ENCODE measurements at places on chromosomes 3 and 15. TPM values are rescaled to one million over a fixed set of nuclear protein-coding genes. Genes with fewer than 3 reads are reported as not detected.

The GOLGA8S gene
- total RNA-seq, result not detected

The TLNRD1 gene
- total RNA-seq, result 2.7 TPM

The SAXO2 gene
- 0.58 TPM for total RNA-seq

The PLA2G4D gene
- not detected for total RNA-seq

The RTP1 gene
- 0.29 TPM for total RNA-seq

The EFCC1 gene
- total RNA-seq, result 0.27 TPM

The PLCH1 gene
- 0.62 TPM for total RNA-seq

The CCRL2 gene
- 6.6 TPM for total RNA-seq

DNA sequence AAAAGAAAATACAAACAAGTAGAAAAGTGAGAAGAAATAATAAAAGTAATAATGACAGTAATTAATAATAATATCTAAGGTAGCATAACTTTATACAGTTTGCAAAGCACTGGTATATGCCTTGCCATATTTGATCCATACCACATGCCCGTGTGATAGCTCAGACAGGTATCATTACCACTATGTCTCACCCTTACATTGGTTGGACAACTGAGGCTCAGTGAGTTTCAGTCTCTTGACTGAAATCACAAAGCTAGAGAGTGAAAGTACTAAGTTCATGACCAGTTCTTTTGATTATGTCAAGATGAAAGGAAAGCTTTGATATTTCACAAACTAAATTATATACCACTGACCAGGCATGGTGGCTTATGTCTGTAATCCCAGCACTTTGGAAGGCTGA is 408.9 kb downstream of the GAP43 start:
- DNase-seq, result no peak

- no peak for DNase-seq
Observed at GRCh38 chr3:172739462-172739861, 11.1 kb upstream of the ECT2 start.

- peak; percentile 4 for DNase-seq
Observed at GRCh38 chr3:30289324-30289723, 317.1 kb upstream of the TGFBR2 start.

DNA sequence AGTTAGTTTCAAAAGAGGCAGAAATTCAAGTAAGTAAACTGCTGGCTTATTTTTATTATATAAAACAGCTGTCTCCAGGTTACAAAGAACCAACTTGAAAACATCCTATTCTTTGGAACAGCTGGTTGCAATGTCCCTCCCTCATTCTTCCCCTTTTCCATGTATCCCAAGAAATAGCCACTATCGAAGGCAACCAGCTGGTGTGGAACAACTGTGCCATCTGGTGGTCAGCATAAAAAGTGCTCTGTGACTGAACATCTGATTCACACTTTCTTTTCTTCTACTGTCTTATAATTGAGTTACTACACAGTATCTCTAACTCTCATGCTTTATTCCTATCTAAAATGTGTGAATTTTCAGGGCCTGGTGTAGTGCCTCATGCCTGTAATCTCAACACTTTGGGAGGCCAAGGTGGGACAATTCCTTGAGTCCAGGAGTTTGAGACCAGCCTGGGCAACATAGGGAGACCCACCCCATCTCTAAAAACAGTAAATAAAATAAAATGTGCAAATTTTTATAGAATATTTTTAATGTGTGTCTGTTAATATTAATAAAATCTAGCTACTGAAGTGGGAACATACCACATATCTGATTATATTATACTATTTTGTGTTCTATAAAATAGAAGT is 9.6 kb downstream of the OSBPL11 start:
- DNase-seq, result peak; percentile 70

DNA sequence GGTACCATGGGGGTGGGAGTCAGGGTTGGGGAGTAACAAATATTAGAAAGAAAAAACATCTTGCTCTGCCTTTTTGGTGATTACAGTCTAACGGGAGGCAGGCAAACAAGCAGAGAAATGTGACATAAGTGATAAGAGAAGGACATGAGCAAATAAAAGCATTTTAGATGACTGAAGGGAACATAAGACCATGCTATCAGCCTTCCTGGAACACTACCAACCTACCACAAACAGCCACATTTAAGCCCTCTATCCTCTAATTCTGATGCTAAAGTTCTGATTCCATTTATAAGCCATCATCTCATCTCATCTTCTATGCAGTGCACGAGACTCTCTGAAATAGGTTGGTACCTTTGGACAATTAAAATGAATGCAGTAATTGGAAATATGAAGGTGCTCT is 243.4 kb upstream of the P2RY1 start:
- no peak for DNase-seq

DNA sequence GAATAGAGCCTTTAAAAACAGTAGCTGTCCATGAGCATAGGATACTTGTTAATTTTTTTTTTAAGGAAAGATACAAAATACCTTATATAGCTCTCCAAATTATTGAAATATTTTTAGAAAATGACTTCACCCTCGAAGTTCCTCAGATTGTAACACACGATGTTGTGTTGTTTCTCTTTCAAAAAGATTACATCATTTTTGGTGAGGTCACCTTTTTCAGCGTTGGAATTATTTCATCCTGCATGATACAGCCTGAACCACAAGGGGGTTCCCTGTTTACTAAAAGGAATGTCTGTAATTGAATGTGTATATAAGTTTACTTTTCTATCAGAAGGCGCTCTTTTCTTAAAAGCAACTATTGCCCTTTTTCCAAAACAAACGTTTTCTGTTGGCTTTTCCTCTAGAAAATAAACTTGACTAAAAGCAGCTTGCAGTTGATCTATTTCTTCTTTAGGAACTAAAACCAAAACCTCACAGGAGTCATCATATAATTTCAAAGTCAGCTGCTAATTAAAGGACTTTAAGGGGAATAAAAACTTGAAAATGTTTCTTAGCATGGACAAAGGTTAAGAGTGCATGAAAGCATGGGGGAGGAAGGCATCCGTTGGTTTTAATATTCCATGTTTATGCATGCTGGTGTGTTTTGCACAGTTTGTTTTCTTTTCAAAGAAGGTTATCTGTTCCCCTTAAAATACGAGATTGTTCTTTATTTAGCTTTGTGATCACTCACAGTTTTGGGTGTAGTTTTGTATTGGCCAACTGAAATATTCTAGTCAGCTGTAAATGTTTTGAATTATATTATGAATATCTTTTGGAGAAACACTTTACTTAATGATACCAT is 29.4 kb downstream of the LYSMD4 start:
- peak; percentile 89 for DNase-seq

GRCh38 chr3:186691676-186692075 is 25.5 kb upstream of the KNG1 start:
- no peak for DNase-seq

GRCh38 chr3:142366434-142366833 is 81.4 kb downstream of the XRN1 start:
- DNase-seq, result no peak

DNA sequence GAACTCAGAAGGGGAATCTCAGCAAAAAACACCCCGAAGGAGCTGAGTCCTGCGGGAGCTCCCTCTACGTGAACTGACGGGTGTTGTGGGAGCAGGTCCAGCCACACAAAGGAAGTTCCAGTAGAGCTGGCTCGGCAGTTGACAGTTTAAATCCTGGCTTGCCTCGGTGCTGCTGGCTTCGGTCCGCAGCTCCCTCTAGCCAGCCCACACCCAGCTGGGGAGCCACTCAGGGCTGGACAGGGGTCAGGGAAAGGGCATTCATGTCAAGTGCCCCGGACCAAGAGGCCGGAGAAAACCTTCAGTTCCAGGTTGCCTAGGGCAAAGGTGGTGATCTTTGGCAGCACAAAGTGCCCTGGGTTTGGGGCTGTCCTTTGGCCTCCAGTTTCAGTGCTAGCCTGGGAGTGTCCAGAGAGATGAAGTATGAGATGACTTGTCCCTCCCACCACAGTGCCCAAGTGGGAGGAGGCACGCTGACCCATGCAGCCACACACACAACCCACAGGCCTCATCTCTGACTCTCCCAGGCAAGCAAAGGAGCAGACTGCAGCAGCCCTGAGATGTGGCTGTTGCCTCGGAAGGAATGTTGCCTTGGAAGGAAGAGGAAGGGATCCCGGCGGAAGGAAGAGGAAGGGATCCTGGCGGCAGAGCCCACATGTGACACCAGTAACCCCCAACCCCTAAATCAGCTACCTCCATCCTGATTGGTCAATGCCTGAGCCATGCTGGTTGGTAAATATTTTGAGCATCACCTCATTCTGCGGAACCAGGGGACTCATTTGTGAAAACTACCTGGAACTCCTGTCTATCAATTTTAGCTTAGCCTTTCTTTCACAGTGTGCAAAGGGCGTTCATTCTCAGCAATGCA is 13.9 kb upstream of the ANPEP start:
- no peak for DNase-seq

DNA sequence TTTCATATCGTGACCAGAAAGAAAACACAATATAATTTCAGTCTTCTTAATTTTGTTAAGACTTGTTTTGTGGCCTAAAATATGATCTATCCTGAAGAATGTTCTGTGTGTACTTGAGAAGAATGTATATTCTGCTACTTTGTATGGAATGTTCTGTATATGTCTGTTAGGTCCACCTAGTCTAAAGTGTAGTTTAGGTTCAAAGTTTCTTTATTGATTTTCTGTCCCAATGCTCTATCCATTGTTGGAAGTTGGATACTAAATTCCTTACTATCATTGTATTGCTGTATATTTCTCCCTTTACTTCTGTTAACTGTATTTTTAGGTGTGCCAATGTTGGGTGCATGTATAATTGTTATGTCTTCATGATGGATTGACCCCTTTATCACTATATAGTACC is 21.2 kb downstream of the OR5AC2 start:
- no peak for DNase-seq

- DNase-seq, result no peak
Observed at GRCh38 chr15:38182900-38183299, 69.7 kb upstream of the SPRED1 start.

DNA sequence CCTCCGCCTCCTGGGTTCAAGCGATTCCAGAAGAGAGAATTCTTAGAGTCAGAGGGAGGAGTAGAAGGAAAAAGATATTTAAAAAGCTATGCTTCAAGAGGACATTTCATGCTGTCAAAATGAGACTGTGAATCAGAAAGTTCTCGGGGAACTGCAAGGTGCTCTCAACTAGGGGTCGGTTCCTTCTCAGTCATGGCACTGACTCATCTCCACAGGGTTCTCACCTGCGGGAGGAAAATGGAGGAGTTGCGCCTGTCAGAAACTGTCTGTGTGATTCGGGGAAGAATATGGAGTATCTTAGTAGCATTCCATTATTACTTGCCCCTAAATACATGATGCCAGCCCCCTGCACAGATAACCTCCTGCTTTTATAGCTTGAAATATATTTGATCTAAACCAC is 47.4 kb downstream of the APH1B start:
- DNase-seq, result no peak

GRCh38 chr3:117921411-117921810 is 1113.2 kb downstream of the IGSF11 start:
- DNase-seq, result no peak

DNA sequence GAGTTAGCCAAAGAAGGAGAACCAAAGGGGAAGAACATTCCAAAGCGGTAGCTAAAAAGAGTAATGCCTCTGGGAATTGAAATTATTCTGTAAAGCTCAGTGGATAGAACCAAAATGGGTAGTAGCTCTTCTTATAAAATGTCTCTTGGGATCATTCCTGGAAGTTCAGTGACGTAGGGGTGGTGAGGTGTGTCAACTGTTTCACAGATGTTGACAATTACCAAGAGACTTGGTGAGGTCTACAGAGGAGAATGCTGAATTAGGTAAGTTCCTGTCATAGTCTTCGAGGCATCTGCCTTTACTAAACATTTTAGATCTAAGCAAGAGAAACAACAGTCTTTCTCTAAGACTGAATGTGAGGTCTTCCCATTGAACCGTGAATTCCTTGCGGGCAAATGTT is 67.8 kb downstream of the TPRG1 start:
- no peak for DNase-seq

- no peak for DNase-seq
Observed at GRCh38 chr3:196603683-196604082, 35.2 kb downstream of the FBXO45 start.

GRCh38 chr3:66075281-66075680 is 36.6 kb upstream of the MAGI1 start:
- no peak for DNase-seq

DNA sequence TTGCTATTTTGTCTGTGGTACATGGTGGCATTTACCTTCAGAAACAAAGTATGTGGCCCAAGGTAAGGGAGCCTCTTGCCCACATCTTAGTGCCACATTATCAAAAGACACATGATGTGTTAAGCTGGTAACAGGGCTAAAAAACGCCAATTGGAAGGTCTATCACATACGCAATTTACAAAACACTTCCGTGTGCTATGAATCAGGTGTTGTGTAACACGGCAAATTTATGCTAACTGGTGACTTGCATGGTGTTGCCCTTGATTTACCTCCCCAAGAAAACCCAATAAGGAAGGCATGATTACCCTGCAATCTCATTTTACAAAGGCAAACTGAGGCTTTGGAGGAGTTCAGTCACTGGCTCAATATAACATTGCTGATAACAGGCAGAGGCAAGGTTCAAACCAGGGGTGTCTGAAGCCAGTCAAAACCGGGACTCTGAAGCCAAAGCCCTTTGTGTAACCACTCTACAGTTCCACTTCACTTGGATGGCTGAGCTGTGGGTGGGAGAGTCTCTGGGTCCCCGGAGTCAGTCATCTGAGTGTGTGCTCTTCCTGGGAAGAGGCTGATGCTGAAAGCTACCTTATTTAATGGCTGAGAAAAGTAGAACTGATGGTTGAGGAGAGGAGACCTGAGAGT is 103.9 kb upstream of the BCL6 start:
- DNase-seq, result no peak

GRCh38 chr3:58009749-58010535 is 1.7 kb downstream of the FLNB start:
- DNase-seq, result no peak

- DNase-seq, result no peak
Observed at GRCh38 chr15:42036112-42036905, 15.5 kb upstream of the PLA2G4E start.

DNA sequence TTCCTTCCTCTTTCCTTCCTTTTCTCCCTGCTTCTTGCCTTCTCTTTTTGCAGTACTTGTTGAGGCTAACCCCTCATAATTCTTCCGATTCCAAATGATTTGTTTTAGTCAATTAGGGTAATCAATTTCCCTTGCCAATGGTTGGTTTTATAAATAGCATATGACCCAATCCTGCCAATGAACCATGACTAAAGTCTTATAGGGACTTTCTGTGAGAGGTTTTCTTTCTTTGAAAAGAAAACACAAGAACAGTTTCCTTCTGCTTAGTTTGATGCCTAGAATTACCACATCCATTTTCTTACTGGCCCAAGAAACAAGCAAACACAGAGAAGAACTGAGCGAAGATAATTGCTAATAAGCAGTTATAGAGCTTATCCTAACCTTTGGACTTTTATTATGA is 292.5 kb upstream of the SATB1 start:
- DNase-seq, result no peak

GRCh38 chr3:37256447-37256846 is 82.1 kb upstream of the LRRFIP2 start:
- no peak for DNase-seq

GRCh38 chr15:31160740-31161495 is 59.4 kb upstream of the TRPM1 start:
- no peak for DNase-seq

- no peak for DNase-seq
Observed at GRCh38 chr3:172334671-172335207, 113.5 kb downstream of the GHSR start.

Measured in H4 (cell line).